GM04504 (cell line): ENCODE measurements at places on chromosomes 7 and 10.

GRCh38 chr10:114623661-114624294 is 34.3 kb downstream of the ABLIM1 start:
- DNase-seq = peak; percentile 57

- no peak for DNase-seq
Measured at GRCh38 chr10:71608819-71609768, 110.5 kb downstream of the C10orf105 start.

DNA sequence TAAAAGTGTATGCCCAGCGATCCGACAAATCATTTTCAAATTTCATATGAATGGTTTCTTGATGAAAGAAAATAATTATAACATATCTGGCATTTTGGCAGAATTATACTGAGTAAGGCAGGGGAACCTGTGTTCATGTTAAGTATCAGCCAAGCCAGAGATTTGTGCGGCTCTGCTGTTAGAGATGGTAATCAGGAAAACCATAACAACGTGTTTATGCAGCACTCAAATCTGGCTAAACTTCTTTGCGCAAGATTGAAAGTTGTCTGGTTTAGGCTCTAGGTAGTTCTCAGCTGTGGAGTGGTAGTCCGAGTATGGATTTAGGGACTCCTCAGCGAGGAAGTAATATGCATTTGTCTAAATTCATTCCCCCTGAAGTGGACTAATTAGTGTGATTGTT is 8.9 kb upstream of the CTBP2 start:
- no peak for DNase-seq

GRCh38 chr7:51577390-51577789 is 260.8 kb upstream of the COBL start:
- DNase-seq = no peak

GRCh38 chr7:146433501-146433900 is 316.9 kb downstream of the CNTNAP2 start:
- DNase-seq = no peak

DNA sequence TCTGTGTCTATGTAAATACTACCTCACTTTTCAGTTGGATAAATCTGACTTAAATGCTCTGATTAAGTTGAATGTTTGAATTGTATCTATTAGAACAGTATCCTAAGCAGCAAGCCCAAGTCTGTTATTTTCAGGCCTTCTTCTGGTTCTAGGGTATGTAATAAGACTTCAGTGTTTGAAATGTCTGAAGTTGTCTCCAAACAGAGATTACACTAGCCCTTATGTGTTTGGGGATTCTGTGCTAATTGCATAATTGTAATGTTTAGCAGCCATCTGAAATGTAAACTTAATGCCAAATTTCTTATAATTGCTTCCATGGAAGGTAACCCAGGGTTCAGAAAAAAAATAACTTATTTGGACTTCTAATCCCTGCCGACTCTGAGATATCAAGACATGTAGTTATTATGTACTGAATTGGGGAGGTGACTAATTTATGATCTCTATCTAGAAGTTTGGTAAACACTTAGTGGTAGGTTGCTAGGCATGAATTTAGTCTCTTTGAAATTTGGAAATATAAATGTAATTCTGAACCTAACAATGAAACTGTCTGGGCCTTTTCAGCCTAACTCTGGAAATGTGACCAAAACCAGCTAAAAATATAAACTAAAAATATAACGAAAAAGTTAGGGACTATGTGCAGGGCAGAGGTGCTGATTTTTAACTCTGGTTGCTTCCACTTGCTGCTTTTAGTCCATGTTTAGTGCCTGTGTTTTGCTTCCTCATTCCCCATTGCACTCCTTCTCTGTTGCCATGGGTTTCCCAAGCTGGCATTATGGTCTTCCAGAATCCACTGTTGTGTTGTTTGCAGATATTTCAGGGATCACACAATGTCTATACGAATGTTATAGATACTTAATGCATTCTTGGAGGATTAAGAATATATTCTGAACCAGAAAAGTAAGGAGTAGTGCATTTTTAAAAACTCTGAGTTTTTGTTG is 54.8 kb downstream of the MCU start:
- no peak for DNase-seq

- DNase-seq = no peak
Measured at GRCh38 chr10:93859049-93859655, 34.6 kb upstream of the SLC35G1 start.

DNA sequence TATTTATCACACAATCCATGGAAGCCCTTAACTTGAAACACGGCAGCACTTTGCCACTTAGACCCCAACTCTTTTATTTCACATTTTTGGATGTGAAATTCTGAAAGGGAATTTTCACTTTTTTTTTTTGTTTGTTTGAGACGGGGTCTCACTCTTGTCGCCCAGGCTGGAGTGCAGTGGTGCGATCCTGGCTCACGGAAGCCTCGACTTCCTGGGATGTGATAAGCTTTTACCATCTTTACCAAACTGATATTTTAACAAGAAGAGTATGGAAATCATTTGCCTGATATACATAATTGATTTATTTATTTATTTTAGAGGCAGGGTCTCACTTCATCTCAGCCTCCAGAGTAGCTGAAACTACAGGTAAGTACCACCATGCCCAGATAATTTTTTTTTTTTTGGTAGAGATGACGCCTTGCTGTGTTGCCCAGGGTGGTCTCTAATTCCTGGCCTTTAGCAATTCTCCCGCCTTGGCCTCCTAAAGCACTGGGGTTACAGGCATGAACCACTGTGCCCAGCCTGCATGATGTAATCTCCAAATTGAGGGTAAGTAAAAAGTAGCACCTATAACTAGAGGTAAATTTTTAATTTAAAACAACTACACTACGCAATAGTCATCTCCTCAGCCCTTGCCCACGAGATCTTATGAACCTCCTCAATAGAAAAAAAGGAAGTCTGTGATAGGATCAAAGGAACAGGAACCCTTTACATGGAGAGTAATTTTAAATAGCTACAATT is 180.7 kb upstream of the KLF14 start:
- DNase-seq = no peak

- no peak for DNase-seq
Measured at GRCh38 chr10:55966101-55966500, 395.0 kb downstream of the ZWINT start.

DNA sequence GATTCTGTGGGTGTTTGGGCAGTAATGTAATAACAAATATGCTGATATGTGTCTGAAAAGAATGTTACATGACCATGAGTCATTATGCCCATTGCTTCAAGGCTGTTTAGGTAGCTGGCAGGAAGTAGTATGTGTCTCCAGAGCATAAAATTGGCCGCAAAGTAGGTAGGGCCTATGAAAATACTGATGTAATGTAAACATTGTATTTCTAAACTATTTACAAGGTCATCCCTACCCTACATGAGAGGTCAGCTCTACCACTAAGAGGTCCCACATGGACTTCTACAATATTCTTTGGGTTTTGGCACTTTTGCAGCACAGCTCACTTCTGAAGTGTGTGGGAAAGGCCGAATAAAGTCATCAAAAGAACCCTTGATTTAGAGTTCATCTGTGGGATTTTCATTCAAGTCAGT is 301.9 kb downstream of the AHR start:
- DNase-seq = peak; percentile 71
